ENCODE measurements at places on chromosomes 13 and 19. TPM values are rescaled to one million over a fixed set of nuclear protein-coding genes. Genes with fewer than 3 reads are reported as not detected.

DNA sequence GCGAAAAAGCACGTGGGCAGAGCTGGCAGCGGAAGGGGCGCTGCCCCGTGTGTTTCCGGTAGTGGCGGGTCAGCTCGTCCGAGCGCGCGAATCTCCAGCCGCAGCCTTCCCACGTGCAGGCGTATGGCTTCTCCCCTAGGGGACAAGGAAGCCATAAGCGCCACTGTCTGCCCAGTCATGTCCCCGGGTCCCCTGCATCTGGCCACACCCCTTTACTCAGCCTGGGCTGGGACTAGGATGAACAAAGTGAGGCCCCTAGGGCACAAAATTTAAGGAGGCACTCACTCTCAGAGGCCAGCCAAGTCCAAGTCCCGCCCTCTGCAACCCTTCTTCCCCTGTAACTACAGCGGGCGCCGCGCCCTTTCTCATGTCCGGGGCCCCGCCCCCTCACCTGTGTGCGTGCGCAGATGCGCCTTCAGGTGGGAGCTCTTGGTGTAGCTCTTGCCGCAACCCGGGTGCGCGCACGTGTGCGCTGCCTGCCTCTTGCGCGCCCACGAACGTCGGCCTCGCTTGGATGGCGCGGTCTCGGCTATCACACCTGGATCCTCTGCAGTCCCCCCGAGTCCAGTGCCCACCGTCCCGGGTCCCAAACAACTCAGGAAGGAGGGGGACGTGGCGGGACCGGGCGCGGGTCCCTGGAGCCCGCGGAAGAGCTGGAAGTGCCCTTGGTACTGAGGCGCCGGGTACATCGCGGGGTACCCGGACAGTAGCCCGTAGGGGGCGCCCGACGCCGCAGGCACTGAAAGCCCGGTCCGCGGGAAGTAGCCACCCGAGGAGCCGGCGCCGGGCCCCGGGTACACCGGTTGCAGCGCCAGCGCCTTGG is 1.9 kb downstream of the KLF1 start:
- no peak overlapping the region for H3K27ac ChIP-seq
- DNase-seq: peak; percentile 47
- H3K4me3 ChIP-seq: peak overlapping the region; percentile 17
- peaks cover 27% of the 10 kb centered on the region for H3K4me1 ChIP-seq
- H3K36me3 ChIP-seq: no peaks in the 10 kb centered on the region

- no peaks in the 10 kb centered on the region for H3K4me1 ChIP-seq
- H3K4me3 ChIP-seq: no peak overlapping the region
- no peak for DNase-seq
- H3K27ac ChIP-seq: no peak overlapping the region
- no peaks in the 10 kb centered on the region for H3K36me3 ChIP-seq
- no peaks in the 10 kb centered on the region for H3K27me3 ChIP-seq
Observed at GRCh38 chr13:113671066-113672001, 4.3 kb downstream of the GRK1 start.

GRCh38 chr19:566403-566802 is 6.0 kb upstream of the BSG start:
- H3K27me3 ChIP-seq: no peaks in the 10 kb centered on the region
- H3K27ac ChIP-seq: no peak overlapping the region
- H3K4me3 ChIP-seq: no peak overlapping the region
- DNase-seq: no peak

- DNase-seq: no peak
- peaks cover 11% of the 10 kb centered on the region for H3K4me1 ChIP-seq
- H3K27me3 ChIP-seq: no peaks in the 10 kb centered on the region
- H3K36me3 ChIP-seq: no peaks in the 10 kb centered on the region
Observed at GRCh38 chr13:79522583-79522982, 41.6 kb downstream of the NDFIP2 start.

LGALS7 gene
- total RNA-seq: not detected

GRCh38 chr13:101691341-101691860 is 238.9 kb downstream of the ITGBL1 start:
- no peaks in the 10 kb centered on the region for H3K4me1 ChIP-seq
- H3K27ac ChIP-seq: no peak overlapping the region
- H3K36me3 ChIP-seq: no peaks in the 10 kb centered on the region

GRCh38 chr19:29086182-29086581 is 126.8 kb downstream of the UQCRFS1 start:
- peaks cover 32% of the 10 kb centered on the region for H3K27me3 ChIP-seq
- H3K27ac ChIP-seq: no peak overlapping the region
- no peak for DNase-seq
- H3K36me3 ChIP-seq: no peaks in the 10 kb centered on the region
- H3K4me1 ChIP-seq: no peaks in the 10 kb centered on the region

NUP58 gene
- total RNA-seq: 26.3 TPM

- DNase-seq: no peak
- no peaks in the 10 kb centered on the region for H3K36me3 ChIP-seq
- no peaks in the 10 kb centered on the region for H3K4me1 ChIP-seq
- H3K4me3 ChIP-seq: no peak overlapping the region
- no peak overlapping the region for H3K27ac ChIP-seq
Observed at GRCh38 chr13:29361716-29362115, 233.8 kb downstream of the SLC7A1 start.

DNA sequence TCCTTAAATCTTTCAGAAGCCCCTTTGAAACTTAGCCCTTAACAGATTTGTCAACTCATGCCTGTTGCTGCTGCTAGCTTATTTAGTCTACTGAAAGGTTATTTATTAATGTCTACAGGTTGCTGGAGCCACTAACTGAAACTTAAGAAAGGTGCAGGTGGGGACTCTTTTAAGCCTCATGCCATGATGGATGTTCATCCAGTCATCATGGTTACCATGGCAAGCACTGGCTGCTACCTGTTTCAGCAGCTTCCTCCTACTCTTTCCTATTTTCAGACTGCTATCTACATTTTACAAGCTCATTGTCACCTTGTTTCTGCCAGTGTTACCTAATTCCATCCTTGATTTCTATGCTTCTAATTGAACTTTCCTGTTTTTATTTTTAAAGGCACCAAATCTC is 27.1 kb downstream of the DGKH start:
- H3K4me3 ChIP-seq: no peak overlapping the region
- peaks cover 3% of the 10 kb centered on the region for H3K36me3 ChIP-seq
- no peaks in the 10 kb centered on the region for H3K27me3 ChIP-seq
- H3K27ac ChIP-seq: no peak overlapping the region
- peaks cover 17% of the 10 kb centered on the region for H3K4me1 ChIP-seq

TUBB4A gene
- 0.45 TPM for total RNA-seq

DNA sequence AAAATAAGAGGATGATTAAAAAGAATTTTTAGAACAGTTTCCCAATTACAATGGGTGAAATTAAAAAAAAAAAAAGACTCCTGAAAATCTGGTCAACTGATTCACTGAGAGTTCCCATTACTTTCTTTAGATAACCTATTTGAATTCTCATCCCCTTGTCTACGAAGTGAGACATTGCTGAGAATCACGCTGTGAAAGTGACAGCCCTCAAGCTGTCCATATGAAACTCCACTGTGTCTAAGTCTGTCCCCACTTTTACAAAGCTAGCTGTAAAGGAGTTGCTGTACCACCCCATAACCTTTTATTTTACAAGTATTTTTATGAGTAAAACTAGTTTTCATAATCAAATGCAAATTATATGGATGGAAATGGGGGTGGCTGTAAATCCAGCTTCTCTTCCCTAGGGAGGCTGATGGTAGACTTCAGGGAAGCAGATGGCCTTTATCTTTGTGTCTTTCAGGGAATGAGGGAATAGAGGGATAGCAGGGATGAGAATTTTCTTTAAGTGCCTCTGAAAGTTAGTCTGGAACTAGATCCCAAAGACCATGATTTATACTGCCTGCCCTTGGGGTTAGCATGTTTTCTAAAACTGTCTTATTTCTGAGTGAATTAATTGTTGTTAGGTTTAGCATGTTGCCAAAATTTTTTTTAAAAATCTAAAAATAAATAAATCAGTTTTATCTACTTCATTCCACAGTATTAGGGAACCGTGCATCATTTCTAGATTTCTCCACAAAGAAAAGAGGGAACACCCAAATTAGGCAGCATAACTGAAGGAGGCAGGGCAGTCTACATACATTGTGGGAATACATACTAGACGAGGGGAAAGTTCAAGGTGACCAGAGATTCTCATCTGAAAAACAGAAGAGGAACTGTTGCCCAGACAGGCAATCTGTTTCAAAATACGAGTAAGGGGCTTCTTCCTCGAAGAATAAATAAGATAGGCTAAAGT is 1219.1 kb downstream of the UQCRFS1 start:
- no peak overlapping the region for H3K4me3 ChIP-seq

SPIB gene
- total RNA-seq: not detected

- no peak overlapping the region for H3K4me3 ChIP-seq
- H3K27me3 ChIP-seq: peaks cover 1% of the 10 kb centered on the region
- H3K4me1 ChIP-seq: no peaks in the 10 kb centered on the region
- no peaks in the 10 kb centered on the region for H3K36me3 ChIP-seq
- DNase-seq: no peak
Observed at GRCh38 chr19:33550768-33551167, 29.2 kb upstream of the PEPD start.

DNA sequence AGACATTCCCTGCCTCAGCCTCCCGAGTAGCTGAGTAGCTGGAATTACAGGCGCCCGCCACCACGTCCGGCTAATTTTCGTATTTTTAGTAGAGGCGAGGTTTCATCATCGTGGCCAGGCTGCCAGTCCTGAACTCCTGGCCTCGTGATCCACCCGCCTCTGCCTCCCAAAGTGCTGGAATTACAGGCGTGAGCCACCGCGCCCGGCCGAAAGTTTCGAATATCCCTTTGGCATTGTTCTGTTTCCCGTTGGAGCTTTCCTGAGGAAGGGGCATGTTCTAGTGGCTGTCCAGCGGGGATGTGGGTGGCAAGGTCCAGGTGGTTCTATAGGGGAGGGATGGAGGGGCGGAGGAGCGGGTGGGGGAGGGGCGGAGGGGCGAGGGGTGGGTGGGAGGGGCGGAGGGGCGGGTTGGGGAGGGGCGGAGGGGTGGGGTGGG is 2.1 kb upstream of the BSG start:
- no peaks in the 10 kb centered on the region for H3K27me3 ChIP-seq
- H3K4me1 ChIP-seq: peaks cover 34% of the 10 kb centered on the region
- no peak overlapping the region for H3K4me3 ChIP-seq
- no peak overlapping the region for H3K27ac ChIP-seq
- DNase-seq: no peak
- no peaks in the 10 kb centered on the region for H3K36me3 ChIP-seq

DNA sequence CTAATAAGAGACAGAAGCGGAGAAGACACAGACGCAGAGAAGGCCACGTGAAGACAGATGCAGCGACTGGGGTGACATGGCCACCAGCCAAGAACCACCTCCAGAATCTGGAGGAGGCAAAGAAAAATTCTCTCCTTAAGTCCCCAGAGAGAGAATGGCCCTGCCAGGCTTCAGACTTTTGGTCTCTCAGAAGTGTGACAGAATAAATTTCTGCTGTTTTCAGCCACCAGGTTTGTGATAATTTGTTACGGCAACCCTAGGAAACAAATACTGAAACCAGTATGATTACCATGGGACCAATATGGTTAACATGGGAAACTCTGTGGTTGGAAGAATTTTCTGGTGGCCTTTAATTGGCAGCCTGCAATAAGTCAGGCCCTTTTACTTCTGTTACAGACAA is 63.9 kb upstream of the DOCK9 start:
- H3K4me1 ChIP-seq: peaks cover 15% of the 10 kb centered on the region
- no peak overlapping the region for H3K27ac ChIP-seq
- no peaks in the 10 kb centered on the region for H3K36me3 ChIP-seq

- no peaks in the 10 kb centered on the region for H3K36me3 ChIP-seq
- H3K27ac ChIP-seq: no peak overlapping the region
- H3K4me3 ChIP-seq: no peak overlapping the region
- peaks cover 63% of the 10 kb centered on the region for H3K4me1 ChIP-seq
Observed at GRCh38 chr13:39253774-39254173, 215.5 kb downstream of the NHLRC3 start.

ZNF790 gene
- total RNA-seq: 8.2 TPM

KLK4 gene
- not detected for total RNA-seq

NCAN gene
- total RNA-seq: not detected

FUZ gene
- 20.8 TPM for total RNA-seq

DNA sequence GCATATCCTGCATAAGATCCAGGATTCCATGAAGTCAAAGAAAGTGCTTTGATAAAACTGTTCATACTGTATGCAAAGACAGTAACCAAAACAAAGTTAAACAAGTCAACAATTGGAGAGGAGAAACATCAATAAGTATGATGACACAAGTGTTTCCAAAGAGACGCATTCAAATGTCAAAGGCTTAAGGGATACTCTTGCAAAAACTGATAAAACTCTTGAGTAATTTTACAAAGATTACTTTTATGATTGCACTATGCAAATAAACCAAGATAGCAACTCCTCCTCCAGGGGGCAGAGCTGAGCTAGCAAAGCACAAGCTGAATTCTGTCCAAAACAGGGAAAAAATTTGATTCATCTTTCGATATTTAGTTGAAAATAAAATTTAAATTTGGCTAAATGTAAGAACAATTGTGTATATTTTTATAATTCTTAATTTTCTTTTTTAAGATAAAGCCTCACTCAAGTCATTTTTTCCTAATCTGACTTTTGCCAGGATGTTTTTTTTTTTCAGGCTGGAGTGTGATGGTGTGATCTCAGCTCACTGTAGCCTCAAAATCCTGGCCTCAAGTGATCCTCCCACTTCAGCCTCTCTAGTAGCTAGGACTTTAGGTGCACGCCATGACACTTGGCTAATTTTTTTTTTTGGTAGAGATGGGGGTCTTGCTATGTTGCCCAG is 84.0 kb downstream of the MZT1 start:
- peak; percentile 28 for DNase-seq
- H3K4me1 ChIP-seq: no peaks in the 10 kb centered on the region
- no peak overlapping the region for H3K4me3 ChIP-seq
- H3K27me3 ChIP-seq: peaks cover 3% of the 10 kb centered on the region

- no peak overlapping the region for H3K4me3 ChIP-seq
- no peaks in the 10 kb centered on the region for H3K27me3 ChIP-seq
- no peak overlapping the region for H3K27ac ChIP-seq
- no peaks in the 10 kb centered on the region for H3K36me3 ChIP-seq
- peaks cover 14% of the 10 kb centered on the region for H3K4me1 ChIP-seq
Observed at GRCh38 chr13:48539550-48539949, 6.7 kb upstream of the RCBTB2 start.

CD177 gene
- 0.54 TPM for total RNA-seq

- peaks cover 13% of the 10 kb centered on the region for H3K4me1 ChIP-seq
- H3K27ac ChIP-seq: no peak overlapping the region
- no peak for DNase-seq
- H3K27me3 ChIP-seq: no peaks in the 10 kb centered on the region
- no peak overlapping the region for H3K4me3 ChIP-seq
- H3K36me3 ChIP-seq: no peaks in the 10 kb centered on the region
Observed at GRCh38 chr13:94435604-94436226, 43.8 kb downstream of the DCT start.

GRCh38 chr13:44868397-44868796 is 120.9 kb downstream of the NUFIP1 start:
- no peak overlapping the region for H3K4me3 ChIP-seq
- H3K36me3 ChIP-seq: no peaks in the 10 kb centered on the region

ADGRE2 gene
- 0.85 TPM for total RNA-seq

HCST gene
- 3.6 TPM for total RNA-seq

IGSF23 gene
- not detected for total RNA-seq

FFAR3 gene
- not detected for total RNA-seq

Data from heart right ventricle (tissue), 16 donors.